ENCODE measurements at places on chromosomes 7 and 10. TPM values are rescaled to one million over a fixed set of nuclear protein-coding genes. Genes with fewer than 3 reads are reported as not detected.

DNA sequence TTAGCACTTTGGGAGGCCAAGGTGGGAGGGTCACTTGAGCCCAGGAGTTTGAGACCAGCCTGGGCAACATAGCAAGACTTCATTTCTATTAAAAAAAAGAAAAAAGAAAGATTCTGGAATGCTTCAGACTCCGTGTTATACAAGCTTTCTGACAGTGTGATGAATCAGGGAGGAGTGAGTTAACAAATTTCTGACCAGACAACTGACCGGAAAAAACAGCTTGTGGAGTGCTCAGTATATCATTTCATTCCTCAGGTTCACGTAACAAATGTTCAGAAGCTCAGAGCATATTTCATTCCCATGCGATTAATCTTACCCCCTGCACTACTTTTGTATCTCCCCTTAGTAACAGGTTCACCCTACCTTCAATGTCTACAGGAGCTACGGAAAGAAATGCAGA lies 28.6 kb upstream of the TNPO3 start:
- DNase-seq: no peak

DNA sequence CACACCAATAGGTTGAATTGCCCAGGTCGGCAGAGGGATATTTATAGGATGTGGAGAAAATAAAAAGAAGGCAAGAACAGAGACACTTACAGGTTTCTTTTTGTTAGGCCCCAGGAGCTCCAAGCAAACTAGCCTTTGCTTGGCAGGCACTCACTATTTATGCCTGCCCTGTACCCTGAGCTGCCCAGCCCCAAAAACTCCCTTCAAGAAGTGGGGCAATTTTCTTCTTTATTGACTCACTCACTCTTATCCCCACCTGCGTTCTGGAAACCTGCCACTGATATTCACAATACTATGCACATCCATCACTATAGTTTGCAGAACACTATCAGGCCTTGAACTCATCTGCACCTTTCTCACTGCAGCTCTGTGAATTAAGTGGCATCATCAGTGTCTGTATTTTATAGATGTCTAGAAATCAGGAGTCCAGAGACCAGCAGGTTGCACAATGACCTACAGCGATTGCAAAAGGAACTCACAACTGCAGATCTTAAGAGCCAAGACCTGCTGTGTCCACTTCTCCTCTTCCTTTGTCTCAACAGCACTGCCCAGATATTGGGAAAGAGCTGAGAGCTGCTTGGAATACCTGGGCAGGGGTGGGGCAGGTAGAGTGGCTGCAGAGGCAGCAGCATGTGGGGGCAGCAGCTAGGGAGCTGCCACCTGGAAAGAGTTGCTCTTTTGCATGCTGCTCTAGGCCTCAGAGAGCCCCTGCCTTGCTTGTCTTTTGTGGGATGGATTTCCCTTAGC lies at the start of gene SFTPD:
Gene SFTPD (minus strand): TSS at position 130 of the 747 bp plus-strand sequence. CDS start 2,446 bp downstream, outside the sequence.
- no peak for DNase-seq

- DNase-seq: no peak
Observed at GRCh38 chr10:77289027-77289501, 348.5 kb downstream of the KCNMA1 start.

- DNase-seq: no peak
Observed at GRCh38 chr10:132960071-132960472, 17.7 kb upstream of the CFAP46 start.

- peak; percentile 25 for DNase-seq
Observed at GRCh38 chr10:79022565-79023230, 46.1 kb upstream of the ZMIZ1 start.

- no peak for DNase-seq
Observed at GRCh38 chr10:89554433-89554832, 19.0 kb upstream of the SLC16A12 start.

GRCh38 chr10:13080643-13081042 lies 19.3 kb upstream of the OPTN start:
- no peak for DNase-seq

GRCh38 chr10:266974-267425 lies 131.7 kb downstream of the ZMYND11 start:
- no peak for DNase-seq

DNA sequence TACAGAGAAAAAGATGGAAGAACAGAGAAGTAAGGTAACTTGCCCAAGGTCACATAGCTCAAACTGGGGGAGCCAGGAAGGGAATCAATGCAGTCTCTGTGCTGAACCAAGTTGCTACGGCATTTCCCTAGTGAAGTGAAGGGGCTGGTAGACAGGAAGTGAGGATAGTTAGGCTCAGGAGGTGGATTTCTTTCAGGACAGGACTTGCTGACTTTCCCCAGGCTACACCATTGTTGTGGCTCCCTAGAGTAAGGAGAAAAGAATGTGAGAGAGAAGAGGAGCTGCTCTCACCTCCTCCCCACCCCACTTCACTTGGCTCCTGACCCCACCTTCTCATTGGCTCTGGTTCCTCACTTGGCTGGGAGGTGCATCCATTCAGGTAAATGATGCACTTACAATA lies 316.9 kb downstream of the INHBA start:
- no peak for DNase-seq

- no peak for DNase-seq
Observed at GRCh38 chr7:120274482-120274881, 1.5 kb downstream of the KCND2 start.

- DNase-seq: no peak
Observed at GRCh38 chr7:78169992-78170391, 371.4 kb downstream of the PHTF2 start.

- no peak for DNase-seq
Observed at GRCh38 chr7:151378011-151378410, 31.8 kb downstream of the WDR86 start.

DNA sequence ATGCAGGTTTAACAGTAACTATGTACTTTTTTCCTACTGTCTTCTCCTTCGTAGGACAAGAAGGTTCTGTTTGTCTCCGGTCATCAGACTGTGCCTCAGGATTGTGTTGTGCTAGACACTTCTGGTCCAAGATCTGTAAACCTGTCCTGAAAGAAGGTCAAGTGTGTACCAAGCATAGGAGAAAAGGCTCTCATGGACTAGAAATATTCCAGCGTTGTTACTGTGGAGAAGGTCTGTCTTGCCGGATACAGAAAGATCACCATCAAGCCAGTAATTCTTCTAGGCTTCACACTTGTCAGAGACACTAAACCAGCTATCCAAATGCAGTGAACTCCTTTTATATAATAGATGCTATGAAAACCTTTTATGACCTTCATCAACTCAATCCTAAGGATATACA lies 2.4 kb downstream of the DKK1 start:
- no peak for DNase-seq

DNA sequence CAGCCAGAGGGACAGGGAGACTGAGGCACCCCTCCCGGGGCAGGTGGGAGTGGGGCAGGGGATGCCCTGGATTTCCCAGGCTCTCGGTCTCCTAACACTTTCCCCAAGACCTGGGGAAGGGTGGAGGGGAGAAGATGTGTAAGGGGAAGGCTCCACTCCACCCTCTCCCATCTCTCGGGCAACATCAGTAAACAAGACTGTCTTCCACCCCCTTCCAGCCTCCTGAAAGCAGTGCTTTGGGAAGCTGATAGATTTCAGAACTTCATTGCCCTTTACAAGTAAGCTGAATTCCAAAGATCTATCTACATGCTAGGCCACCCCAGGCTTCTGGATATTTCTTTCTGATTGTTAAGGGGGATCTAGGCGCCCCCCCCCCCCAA lies 3.7 kb downstream of the FLNC start:
- no peak for DNase-seq

- no peak for DNase-seq
Observed at GRCh38 chr10:72176701-72177100, 39.1 kb upstream of the ANAPC16 start.

- DNase-seq: no peak
Observed at GRCh38 chr7:78792006-78792405, 661.5 kb downstream of the MAGI2 start.

- no peak for DNase-seq
Observed at GRCh38 chr7:72309476-72309875, 102.7 kb downstream of the CALN1 start.

DNA sequence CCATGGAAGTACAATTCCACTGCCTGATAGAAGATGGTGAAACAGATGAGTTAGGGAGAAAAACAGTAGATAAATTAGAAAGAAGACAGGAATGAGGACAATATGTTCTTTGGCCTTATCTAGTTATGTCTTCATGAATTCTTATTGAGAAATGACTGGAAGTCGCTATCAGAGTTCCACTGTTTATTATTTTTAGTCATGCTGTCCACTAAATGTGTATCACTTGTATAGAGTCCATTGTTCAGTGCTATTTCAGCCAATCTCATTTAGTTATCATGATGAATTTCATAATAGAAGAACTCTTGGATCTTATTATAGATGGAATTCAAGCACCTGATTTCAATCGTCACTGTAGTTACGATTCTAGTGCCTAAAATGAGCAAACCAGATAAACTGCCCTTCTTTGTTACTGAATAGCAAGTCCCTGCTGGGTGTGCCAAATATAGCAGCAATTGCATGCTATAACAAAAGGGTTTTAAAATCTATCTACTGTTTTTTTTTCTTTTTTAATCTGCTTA lies 177.7 kb upstream of the COL1A2 start:
- DNase-seq: no peak

The STEAP4 gene
- total RNA-seq: not detected

The LIPJ gene
- total RNA-seq: not detected

The PHKG1 gene
- 2.3 TPM for total RNA-seq

The CYP3A7 gene
- total RNA-seq: not detected

The IDI2 gene
- not detected for total RNA-seq

The CALML5 gene
- total RNA-seq: not detected

The NKX2-3 gene
- not detected for total RNA-seq

The MMP21 gene
- 0.20 TPM for total RNA-seq

The SLC16A12 gene
- not detected for total RNA-seq
